ENCODE measurements at places on chromosomes 16 and 17.

DNA sequence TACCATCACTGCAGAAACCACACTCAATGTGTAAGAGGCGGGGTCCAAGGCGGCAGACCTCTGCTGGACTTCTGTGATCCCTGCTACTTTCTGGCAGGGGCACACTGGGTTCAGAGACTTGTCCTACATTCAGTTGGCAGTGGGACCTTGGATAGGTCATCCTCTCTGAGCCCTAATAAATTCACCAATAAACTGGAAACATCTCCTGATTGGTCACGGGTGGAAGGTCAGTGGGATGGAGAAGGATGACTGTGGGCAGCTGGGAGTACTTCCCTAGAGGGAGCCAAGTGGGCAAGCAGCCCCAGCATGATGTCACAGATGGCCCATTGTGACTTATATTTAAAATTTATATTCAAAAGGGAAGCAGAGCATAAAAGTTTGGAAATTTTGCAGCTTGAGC is 49.7 kb downstream of the RNF112 start:
- no peak for DNase-seq

DNA sequence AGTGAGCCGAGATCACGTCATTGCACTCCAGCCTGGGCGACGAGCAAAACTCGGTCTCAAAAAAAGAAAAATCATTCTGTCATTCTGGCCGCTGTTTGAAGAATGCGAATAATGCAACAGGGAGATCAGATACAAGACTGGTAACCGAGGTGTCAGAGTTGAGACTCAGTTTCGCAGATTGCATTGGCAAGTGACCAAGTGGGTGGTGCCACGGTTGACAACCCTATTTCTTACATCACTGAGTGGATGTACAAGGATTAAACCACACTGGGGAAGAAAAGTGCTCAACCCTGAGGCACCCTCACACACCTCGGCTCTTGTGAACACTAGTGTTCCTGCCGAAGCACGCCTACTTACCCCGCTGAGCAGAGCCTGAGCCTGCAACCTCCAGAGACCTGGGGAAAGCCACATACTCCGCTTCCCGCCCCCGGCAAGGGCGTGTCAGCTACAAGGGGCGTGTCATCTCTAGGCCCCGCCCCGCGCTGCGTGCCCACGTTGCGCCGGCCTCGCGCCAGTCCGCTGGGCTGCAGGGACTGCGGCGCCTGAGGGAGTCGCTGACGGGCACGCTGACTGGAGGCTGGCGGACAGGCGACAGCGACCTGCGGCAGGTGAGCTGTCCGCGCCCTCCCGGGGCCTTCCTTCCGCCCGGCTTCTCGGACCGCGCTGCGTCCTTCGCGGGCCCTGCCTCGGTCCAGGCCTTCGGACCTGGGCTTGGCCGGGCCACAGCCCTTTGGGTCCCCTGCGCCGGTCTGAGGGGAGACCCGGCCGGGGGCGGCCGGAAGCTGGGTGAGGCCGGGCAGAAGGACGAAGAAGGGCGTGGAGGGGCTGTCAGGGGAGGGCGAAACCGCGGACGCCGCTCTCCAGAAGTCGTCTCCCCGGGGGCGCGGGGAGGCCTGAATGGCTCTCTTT is at the start of gene HMOX2:
HMOX2 (plus strand) TSS at position 519 of the 909 bp plus-strand sequence. CDS start 29,127 bp downstream, outside the sequence.
- peak; percentile 82 for DNase-seq

GRCh38 chr17:57833179-57833939 is 16.5 kb downstream of the MRPS23 start:
- peak; percentile 49 for DNase-seq

GRCh38 chr16:66199189-66199588 is 167.3 kb upstream of the CDH5 start:
- no peak for DNase-seq

- DNase-seq = no peak
Observed at GRCh38 chr17:2825253-2825970, 29.2 kb downstream of the RAP1GAP2 start.

- no peak for DNase-seq
Observed at GRCh38 chr16:49336581-49336980, 37.0 kb upstream of the C16orf78 start.

DNA sequence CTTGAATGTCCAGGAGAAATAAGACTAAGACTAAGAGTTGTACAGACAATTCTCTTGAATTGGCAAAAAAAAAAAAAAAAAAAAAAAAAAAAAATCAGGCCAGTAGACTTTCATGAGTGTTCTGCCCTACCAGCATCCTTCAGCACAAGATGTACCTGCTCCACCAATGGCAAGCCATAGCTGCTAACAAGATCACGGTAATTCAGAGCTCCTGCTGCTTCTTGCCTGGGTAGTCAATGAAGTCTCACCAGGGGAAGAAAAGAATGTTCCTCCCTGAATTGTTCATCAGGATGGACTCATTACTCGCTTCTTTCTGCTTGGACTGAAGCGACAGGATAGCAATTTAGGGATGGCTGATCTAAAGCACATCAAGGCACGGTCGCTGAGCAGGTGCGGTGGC is 31.1 kb upstream of the APOH start:
- DNase-seq = no peak

- DNase-seq = no peak
Observed at GRCh38 chr17:72191921-72192799, 71.3 kb downstream of the SOX9 start.

- DNase-seq = no peak
Observed at GRCh38 chr17:58535431-58535830, 21.0 kb upstream of the MTMR4 start.
